ENCODE measurements at places on chromosomes 4 and X.

DNA sequence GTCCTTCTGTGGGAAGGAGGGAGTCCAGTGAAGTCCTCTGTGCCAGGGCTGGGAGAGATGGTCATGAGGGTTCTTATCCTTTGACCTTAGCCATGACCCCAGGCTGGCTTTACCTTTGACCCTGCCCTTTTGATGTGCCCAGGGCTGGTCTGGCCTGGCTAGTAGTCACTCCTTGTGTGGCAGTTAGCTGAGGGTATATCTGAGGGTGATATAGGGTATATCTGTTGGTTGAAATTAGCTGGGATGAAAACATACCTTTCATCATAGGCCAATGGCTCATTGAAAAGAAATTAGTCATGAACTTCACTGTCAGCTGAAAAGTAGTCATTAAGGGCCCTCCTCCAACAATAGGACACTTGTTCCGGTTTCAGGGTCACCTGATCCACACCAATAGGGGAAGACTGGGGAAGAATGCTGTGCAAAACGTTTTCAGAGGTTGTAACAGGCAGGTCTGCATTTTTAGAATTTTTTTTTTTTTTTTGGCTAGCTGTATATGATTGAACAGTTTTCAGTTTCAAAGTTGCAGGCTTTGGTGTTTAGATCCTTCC, 74.6 kb upstream of the STOX2 start:
- no peak for DNase-seq

- no peak for DNase-seq
These were observed 16.0 kb upstream of the LSM6 start for GRCh38 chr4:146159384-146160058.

GRCh38 chr4:80767944-80768343, 262.6 kb upstream of the BMP3 start:
- DNase-seq: no peak

- no peak for DNase-seq
These were observed 636 bp downstream of the BCOR start for GRCh38 chrX:40097141-40097503.

DNA sequence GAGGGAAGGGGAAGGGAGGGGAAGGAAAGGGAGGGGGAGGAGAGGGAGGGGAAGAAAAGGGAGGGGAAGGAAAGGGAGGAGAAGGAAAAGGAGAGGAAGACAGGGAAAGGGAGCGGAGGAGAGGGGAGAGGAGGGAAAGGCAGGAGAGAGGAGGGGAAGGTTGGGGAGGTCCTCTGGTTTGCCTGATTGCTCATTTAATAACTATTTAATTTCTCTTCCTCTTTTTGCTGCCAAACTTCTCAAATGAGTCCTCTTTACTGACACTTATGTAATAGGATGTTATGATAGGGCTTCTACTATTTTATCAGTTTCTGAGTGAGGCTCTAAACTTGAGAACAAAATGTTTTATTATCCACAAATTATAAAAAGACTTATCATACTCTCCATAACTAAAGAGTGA, 35.4 kb upstream of the PPA2 start:
- peak; percentile 4 for DNase-seq

DNA sequence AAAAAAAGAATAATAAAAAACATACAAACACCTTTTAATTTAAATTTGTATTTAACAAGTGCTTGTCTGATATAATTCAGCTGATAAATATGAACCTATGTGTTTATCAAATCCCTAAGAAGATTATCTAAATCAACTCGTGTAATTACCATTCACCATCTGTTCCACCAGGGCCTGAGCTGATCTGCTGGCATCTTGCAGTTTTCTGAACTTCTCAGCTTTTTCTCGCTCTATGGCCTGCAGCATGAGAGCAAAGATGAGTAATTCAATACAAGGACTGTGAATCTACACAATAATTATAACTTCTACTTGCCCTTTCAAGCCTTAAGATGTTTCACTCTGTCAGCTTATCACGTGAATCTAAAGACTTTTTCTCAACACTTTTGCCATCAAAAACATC, 709.7 kb downstream of the DMD start:
- no peak for DNase-seq

- peak; percentile 1 for DNase-seq
These were observed 639.9 kb downstream of the SPOCK3 start for GRCh38 chr4:166594326-166594946.

DNA sequence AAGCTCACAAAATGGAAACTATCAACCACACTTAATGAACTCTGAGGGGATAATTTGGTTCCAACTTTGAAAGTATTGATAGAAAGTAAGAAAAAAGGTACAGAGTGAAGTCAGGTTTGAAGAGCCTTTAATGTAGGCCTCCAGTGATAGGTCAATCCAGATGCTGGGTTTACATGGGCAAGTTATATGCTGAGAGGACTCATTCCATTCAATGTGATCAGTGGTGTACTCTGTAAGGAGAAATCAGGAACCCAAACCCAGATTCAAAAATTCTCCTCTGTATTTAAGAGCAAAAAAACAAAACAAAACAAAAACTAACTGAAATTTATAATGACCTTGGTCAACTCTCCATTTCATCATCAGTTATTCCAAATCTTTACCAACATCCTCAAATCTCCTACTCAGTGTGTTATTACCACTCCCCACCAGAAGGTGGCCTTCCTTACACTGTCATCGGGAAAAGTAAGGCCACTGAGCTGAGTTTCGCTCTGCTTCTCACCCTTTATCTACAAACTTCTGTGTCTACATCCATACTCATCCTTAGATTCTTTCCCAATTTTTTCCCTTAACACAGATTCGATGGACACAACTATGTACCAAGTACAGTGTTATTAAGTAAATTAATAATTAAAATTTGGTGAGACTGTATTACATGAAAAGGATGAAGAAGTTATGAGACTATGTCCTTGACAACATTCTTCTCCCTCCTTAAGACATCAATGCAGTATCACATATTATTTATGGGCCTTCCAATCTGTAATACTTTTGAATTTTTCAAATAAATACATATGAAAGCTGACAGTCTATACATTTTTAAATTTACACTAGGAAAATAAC, 88.3 kb downstream of the ZAR1 start:
- no peak for DNase-seq

DNA sequence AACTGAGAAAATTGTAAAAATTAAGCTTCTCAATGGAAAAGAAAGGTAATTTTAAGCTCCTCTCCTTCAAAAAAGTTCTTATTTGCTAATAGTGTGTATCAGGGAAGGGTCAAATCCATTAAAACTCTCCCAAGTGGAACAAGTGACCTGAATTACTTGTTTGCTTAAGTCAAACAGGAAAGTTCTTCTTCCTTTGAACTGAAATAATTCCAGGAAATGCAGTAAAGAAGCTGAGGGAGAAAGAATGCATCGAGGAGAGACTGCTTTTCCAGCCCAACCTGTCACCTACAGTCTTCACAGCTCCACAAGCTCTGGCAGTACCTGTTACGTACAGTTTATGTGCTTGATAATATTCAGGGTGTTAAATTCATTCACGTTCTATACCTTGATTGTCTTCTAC, 131.1 kb downstream of the KLHL8 start:
- no peak for DNase-seq

GRCh38 chr4:151553874-151554273, 144.9 kb downstream of the FHIP1A start:
- DNase-seq: no peak

DNA sequence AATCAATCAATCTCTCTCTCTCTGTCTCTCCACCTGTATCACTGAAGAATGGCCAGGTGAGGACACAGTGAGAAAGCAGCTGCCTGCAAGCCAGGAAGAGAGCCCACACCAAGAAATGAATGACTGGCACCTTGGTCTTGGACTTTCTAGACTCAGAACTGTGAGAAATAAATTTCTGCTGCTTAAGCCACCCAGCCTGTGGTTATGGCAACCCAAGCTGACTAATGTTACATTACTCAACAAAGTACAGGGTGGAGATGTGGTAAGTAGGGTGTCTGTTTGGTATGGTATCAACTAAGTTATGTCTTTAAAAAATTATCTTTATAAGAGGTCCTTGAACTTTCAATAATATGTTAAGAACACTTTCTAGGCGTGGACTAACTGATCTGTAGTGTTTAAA, 159.3 kb downstream of the EPHA5 start:
- DNase-seq: no peak

DNA sequence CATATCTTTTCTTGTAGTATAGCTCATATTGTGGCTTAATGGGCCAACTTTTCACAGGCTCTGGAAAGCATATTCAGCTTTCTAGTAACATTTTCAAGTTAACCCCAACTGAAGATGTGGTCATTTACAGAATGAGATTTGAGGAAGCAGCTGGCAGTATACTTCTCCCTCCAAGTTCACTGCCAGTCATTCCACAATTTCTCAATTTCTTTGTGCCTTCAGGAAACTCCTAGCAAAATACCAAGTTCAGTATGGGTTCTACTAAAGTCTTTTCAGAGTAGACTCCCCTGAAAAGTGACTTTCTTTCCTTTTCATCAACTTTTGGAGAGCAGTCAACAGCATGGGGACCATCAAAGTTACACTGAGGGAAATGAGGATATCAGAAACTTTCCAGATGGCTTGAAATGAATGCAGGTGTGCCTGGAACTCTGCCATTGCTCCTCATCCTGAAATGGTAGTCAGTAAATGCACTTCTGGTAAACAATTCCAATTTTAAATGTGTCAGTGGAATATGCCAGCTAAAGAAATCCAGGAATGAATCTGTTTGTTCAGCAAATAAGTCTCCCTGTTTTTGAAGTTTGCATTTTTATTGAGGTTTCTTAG, 81.5 kb upstream of the TEX13D start:
- DNase-seq: no peak

DNA sequence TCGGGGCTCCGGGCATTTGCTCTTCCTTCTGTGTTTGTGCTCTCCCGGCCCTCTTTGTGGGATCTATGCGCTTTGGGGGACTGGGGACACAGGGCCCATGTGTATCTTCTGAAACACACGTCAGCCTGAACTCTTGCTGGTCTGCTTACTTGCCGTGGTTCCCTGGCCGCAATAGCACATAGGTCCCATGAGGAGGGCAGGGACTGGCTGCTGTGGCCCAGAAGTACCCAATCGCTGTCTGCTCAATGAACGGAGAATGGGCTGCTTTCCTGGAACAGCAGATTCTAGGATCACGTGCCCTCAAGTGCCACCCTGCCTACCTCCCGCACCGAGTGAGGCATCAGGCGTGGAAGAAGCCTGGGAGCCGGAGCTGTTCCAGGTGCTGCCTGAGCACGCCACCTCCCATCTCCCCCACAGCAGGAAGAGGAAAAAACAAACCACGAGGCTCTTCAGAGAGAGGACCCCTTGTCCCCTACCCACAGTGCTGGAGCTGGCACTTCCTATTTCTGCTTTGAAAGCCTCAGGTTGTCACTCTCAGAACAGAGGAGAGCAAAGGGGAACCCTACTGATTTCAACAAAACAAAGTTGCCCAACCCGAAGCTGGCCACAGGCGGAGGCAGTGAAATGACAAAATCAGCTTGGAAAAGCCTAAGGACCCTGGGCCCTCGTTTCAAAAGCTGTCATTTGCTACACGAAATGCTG, 3.8 kb downstream of the G6PD start:
- no peak for DNase-seq

DNA sequence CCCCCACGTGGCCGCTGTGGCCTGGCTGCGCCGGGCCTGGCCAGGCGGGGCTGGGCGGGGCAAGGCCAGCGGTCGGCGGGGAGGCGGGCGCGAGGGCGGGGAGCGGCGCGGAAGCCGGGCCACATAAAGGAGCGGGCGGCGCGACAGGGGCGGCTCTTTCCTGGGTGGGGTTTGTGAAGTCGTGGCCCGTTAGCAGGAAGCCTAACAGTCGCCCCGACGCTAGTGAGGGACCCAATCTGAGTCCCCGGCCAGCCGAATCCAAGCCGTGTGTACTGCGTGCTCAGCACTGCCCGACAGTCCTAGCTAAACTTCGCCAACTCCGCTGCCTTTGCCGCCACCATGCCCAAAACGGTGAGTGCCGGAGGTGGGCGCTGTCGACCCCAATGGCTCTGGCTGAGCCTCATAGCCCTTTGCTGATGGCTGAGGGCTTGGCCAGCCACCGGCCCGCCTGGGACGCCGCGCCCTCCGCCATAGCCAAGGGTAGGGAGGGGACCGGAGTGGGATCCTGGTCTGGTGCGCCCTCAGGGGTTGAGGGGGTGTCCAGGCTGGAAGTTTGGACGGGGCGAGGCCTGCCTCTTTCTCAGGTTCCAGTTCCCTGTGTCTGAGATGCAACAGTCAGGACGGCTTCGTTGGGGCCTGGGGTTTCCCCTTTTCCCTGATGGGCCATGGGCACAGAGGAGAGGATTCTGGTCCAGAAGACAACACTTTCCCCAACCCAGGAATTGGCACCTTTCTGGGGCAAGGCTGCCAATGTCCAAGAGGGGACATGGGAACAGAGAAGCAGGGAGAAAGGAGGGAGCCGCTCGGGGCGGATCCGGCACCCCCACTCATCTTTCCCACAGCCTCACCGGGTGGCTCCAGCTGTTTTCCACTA, at the start of gene MSN:
TSS of gene MSN (plus strand) at position 152 of the 874 bp plus-strand sequence. CDS start at position 340, 188 bp downstream.
- peak; percentile 40 for DNase-seq

GRCh38 chrX:12210196-12210815, 72.0 kb downstream of the FRMPD4 start:
- DNase-seq: no peak

- no peak for DNase-seq
These were observed 504.2 kb upstream of the TENM3 start for GRCh38 chr4:181739031-181739430.

DNA sequence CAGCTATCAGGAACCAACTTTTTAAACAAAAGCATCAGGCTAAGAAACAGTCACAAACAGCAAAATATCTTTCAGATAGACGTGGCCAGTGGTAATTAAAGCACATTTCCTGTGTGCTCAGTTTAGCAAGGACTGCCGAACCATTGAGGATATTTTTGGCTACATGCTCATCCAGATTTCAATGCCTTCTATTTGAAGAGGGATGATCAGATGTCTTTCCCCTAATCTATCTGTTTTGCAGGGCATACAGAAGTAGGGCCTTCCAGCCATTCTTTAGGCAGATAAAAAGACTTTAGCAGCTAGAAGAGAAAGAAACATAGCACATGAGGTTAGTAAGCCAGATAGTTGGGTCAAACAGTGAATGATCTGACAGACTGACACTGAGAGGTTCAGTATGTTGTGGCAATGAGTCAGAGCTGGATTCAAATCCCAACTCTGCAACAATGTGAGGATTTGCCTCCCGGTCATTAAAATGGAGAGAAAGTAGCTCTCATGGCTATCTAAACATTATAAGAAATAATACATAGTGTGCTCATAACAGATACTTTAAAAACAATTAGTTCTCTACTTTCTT, 100.0 kb upstream of the PRKG2 start:
- no peak for DNase-seq

DNA sequence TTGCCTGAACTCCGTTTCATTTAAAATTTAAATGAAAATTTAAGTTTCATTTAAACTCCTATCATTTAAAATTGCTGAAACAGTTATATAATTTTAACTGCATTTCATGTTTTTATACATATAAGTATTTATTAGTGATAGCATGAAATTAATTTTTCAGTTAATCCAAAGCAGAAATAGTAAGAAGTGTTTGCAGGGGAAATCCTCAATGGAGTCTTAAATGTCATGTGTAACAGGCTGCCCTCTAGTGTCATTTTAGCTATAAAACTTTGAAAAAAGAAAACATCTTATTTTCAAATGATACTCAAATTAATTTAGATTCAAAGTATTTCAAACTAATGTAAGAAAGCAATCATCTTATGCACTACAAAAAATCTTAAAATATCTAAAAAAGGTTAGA, 27.2 kb downstream of the TAPT1 start:
- DNase-seq: no peak

Measured in GM12891 (cell line).